ENCODE measurements at places on chromosomes 7 and 10. TPM values are rescaled to one million over a fixed set of nuclear protein-coding genes. Genes with fewer than 3 reads are reported as not detected.

CCDC3 gene
- total RNA-seq = 1.8 TPM

HDAC9 gene
- total RNA-seq = 60.0 TPM

EMX2 gene
- total RNA-seq = not detected

CALN1 gene
- total RNA-seq = 0.37 TPM

FBXL13 gene
- 10.6 TPM for total RNA-seq

PSMC2 gene
- total RNA-seq = 62.3 TPM

PODXL gene
- 241 TPM for total RNA-seq

EBLN1 gene
- total RNA-seq = not detected

PYROXD2 gene
- total RNA-seq = 3.5 TPM

MRC1 gene
- total RNA-seq = 19.1 TPM

EPDR1 gene
- total RNA-seq = 8.5 TPM

DDX21 gene
- 57.7 TPM for total RNA-seq

TMEM236 gene
- total RNA-seq = 4.7 TPM

IDI2 gene
- 2.9 TPM for total RNA-seq

CRYGN gene
- not detected for total RNA-seq

NOS3 gene
- total RNA-seq = 45.1 TPM

CEP55 gene
- 0.58 TPM for total RNA-seq

HOXA13 gene
- total RNA-seq = not detected

LIPM gene
- total RNA-seq = not detected

PDZD7 gene
- total RNA-seq = 2.4 TPM

RP9 gene
- total RNA-seq = 3.5 TPM

CUTC gene
- total RNA-seq = 63.0 TPM

JAKMIP3 gene
- total RNA-seq = not detected

CYP3A7 gene
- not detected for total RNA-seq

PITX3 gene
- total RNA-seq = not detected

AGMO gene
- total RNA-seq = 33.0 TPM

CDH23 gene
- 8.2 TPM for total RNA-seq

MUC12 gene
- 0.58 TPM for total RNA-seq

SYT15B gene
- not detected for total RNA-seq

PDE6C gene
- total RNA-seq = not detected

CNTNAP2 gene
- total RNA-seq = 7.8 TPM

ABCB1 gene
- 10.6 TPM for total RNA-seq

CTAGE6 gene
- not detected for total RNA-seq

ZNF804B gene
- not detected for total RNA-seq

ATOH7 gene
- total RNA-seq = not detected

XRCC2 gene
- 10.1 TPM for total RNA-seq

NUDT13 gene
- total RNA-seq = not detected

PNLIP gene
- not detected for total RNA-seq

ENKUR gene
- total RNA-seq = 4.9 TPM

SLC13A1 gene
- total RNA-seq = 0.18 TPM

HSPA14 gene
- 25.9 TPM for total RNA-seq

OR6V1 gene
- not detected for total RNA-seq

EBF3 gene
- 0.58 TPM for total RNA-seq

GIMAP7 gene
- 11.7 TPM for total RNA-seq

LIPN gene
- total RNA-seq = 1.1 TPM

CUBN gene
- total RNA-seq = under 0.01 TPM

CREB5 gene
- total RNA-seq = 30.3 TPM

SPDYE2B gene
- total RNA-seq = not detected

CFAP70 gene
- total RNA-seq = 2.2 TPM

All from stomach (tissue), 19 donors.